ENCODE measurements at places on chromosomes 6 and 20.
A peak's percentile ranks its signal among the peaks of the same experiment; 100 is the strongest.

- no peak for DNase-seq
Observed at GRCh38 chr20:4544765-4545164, 176.9 kb upstream of the PRND start.

GRCh38 chr20:3045042-3045815, 623 bp upstream of the MRPS26 start:
- peak; percentile 60 for DNase-seq

- DNase-seq = no peak
Observed at GRCh38 chr20:47988676-47989075, 203.4 kb upstream of the SULF2 start.

- DNase-seq = no peak
Observed at GRCh38 chr6:113094779-113095178, 747.6 kb downstream of the RFPL4B start.

- DNase-seq = no peak
Observed at GRCh38 chr20:23152308-23152892, 66.3 kb upstream of the CD93 start.

Data from stimulated activated CD4-positive, alpha-beta T cell treated with anti-CD3 and anti-CD28 coated beads, Interleukin-4, amount 100 ng/mL, for 24 hours (primary cell).